ENCODE measurements at places on chromosomes 5 and 9. TPM values are rescaled to one million over a fixed set of nuclear protein-coding genes. Genes with fewer than 3 reads are reported as not detected.

Gene BAAT
- 18.6 TPM for total RNA-seq

Gene PCDHB9
- 3.5 TPM for total RNA-seq

Gene F2R
- 14.4 TPM for total RNA-seq

Gene NDST1
- total RNA-seq = 72.6 TPM

Gene SMIM3
- 6.9 TPM for total RNA-seq

Gene ADGRV1
- total RNA-seq = 3.5 TPM

Gene ZNF169
- total RNA-seq = 5.8 TPM

Gene C1QTNF2
- not detected for total RNA-seq

Gene SCGB3A2
- not detected for total RNA-seq

Gene MYO10
- total RNA-seq = 101 TPM

Gene CCDC192
- 2.5 TPM for total RNA-seq

Gene ST6GALNAC6
- 9.1 TPM for total RNA-seq

Gene CWC27
- total RNA-seq = 25.9 TPM
